ENCODE measurements at places on chromosomes 7 and 10.
A peak's percentile ranks its signal among the peaks of the same experiment; 100 is the strongest.

- DNase-seq: no peak
These were observed 548.9 kb upstream of the AUTS2 start for GRCh38 chr7:69049326-69049725.

- DNase-seq: peak; percentile 27
These were observed 62.8 kb downstream of the ZEB1 start for GRCh38 chr10:31381766-31382316.

- no peak for DNase-seq
These were observed 47.4 kb upstream of the CAMK2B start for GRCh38 chr7:44372560-44373417.

GRCh38 chr10:118444069-118444468 lies 101.9 kb upstream of the FAM204A start:
- DNase-seq: no peak

- no peak for DNase-seq
These were observed 7.1 kb upstream of the MUC3A start for GRCh38 chr7:100942045-100942774.

- no peak for DNase-seq
These were observed 81.2 kb upstream of the ITGB1 start for GRCh38 chr10:33039181-33039580.

- DNase-seq: no peak
These were observed 303.7 kb downstream of the EXOC4 start for GRCh38 chr7:133556553-133556952.

DNA sequence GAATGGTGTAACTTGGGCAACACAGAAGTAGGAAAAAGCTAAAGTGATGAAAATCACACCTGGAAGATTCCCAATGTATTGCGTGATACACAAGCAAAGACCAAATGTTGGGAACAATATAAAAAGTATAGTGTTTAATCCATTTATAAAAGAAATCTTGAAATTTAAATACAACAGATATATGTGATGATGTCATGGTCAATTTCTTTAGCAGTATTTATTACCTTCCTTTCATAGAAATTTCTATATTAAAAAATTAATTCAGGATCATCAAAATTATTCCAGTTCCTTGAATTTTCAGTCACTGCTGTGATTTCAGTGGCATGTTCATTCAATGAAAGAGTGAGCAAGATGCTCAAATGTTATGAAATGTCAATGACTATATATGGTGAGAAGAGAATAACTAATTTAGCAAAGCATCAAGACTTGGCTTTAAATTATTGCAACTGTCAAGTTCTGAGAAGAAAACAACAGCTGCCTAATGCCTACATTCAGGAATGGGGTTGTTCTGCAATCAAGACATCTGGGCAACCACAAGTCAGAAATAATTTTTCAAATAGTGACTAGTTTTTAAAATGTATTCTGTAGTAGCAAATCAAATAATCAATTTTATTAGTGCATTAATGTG lies 308.8 kb downstream of the SEMA3D start:
- DNase-seq: no peak

GRCh38 chr7:37815671-37816371 lies 32.6 kb upstream of the NME8 start:
- DNase-seq: peak; percentile 44

DNA sequence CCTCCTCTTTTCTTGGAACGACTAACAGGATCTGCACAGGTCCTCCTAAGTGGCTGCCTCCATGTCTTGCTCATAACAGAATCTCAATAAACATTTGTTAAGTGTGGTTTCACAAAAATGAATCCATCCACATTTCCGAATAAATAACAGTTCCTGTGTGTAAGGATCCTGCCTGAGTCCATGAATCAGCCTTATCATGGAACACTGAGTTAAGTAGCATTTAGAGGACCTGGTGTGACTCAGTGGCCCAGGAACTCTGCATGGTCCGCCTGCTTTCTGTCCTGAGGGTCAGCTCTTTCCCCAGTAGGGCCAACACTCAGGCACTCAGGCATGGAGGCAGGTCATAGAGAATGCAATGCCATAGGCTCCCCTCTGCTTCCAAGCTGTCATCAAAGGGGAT lies 15.8 kb upstream of the C10orf90 start:
- no peak for DNase-seq

DNA sequence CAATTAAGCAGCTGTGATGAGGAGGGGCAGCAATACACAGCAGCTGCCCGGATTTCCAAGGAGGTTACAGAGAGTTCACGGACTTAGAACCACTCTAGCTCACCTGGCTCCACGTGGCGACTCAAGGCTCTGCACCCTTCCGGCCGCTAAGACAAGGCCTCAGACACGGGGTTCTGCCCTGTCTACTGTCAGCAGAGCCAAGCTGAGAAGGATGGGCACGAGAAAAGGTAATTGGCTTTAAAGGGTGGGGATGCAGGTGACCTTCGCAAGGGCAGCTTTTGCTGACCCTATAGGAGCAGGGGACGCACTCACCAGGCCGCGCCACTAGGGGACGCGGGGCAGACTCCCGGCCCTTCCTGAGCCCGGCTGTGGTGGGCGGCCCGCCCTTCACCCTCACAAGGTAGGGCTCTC lies 152.4 kb downstream of the KIF20B start:
- DNase-seq: no peak

GRCh38 chr7:156545979-156546378 lies 94.6 kb upstream of the RNF32 start:
- DNase-seq: no peak

GRCh38 chr10:63464402-63465292 lies 1.1 kb downstream of the JMJD1C start:
- no peak for DNase-seq

DNA sequence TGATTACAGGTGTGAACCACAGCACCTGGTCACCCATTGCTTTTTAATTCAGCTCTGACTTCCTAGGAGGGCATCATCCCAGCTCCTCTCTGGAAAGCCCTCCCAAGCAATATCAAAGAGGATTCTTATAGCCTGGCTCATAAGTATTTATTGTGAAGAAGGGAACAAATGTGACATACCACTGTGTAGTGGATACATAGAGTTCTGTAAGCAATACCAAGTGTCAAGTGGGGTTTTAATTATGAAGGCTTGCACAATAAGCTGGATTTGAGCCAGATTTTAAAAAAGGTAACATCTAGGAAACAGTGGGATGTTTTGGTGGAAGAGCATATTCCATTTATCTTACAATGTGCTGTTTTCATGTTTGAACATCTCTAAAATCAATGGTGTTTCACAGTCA lies 19.0 kb upstream of the PRTFDC1 start:
- no peak for DNase-seq

- no peak for DNase-seq
These were observed 148.8 kb downstream of the MBL2 start for GRCh38 chr10:52623761-52624160.

DNA sequence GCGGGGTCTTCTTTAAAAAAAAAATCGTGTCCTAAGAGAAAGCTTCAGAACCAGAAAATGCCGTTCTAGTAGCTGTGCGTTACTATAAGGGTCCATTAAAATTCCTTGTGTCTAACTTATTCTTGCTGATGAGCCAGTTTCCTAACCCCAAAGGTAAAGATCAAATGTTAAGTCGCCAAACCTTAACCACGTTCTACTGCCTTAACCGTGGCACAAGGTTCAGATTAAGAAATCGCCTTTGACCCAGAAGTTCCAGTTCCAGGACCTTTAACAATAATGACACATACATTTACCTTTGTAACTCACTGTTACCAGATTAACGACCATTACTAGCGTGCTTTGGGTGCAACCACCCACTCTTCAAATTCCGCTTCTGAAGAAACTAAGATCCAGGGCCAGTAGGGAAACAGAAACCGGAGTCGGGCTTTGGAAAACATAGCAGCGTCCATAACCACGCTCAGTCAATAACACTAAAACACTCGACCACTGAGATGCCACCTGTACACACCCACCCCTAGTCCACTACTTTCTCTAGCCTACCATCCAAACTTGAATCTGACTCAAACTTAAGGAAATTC lies 620 bp downstream of the BET1 start:
- DNase-seq: no peak

- DNase-seq: no peak
These were observed 156.8 kb upstream of the FZD1 start for GRCh38 chr7:91107460-91107859.

DNA sequence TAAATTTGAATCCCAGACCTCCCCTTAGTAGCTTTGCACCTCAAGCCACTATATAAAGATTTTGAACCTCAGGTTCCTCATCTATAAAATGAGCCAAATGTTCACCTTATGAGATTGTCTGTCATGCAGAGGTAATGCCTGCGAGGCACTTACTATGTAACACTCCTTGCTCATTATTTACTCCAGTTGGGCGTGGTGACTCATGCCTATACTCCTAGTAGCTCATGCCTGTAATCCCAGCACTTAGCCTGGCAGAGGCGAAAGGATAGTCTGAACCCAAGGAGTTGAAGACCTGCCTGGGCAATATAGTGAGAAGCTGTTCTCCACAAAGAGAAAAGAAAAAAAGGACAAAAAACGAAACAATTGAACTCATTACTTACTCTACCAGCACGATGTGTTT lies 82.2 kb downstream of the MDFIC start:
- DNase-seq: no peak

GRCh38 chr10:6068422-6068821 lies 6.3 kb upstream of the IL2RA start:
- DNase-seq: no peak

- DNase-seq: no peak
These were observed 98.0 kb downstream of the NPSR1 start for GRCh38 chr7:34756025-34756437.

- no peak for DNase-seq
These were observed 2.5 kb downstream of the ACSL5 start for GRCh38 chr10:112376396-112376790.

DNA sequence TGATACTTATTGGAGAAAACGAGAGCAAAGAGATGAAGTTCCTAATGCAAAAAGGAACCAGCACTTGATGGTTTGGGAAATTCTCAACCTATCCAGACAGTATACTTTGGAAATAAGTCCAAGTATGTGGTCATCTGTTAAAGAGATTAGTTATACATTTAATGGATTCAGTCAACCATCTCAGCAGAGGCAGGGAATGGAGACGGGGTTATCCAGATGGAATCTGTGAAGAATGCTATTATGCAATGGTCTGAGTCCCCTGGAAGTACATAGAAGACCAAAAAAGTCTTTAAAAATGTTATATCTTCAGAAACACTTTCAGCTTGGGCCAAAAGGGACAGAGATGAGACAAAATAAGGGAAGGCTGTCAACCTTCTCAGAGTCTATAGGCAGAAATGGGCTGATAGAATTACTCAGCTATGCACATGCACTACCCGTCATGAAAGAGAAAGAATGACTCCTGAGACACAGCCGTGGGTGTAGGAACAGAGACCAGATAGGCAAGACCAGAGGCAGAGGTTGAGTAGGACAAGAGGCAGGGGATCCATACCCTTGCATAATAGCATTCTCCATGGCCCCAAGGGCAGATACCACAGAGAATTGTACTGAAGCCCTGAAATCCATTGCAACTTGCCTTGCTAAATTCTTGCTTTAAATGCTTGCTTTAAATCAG lies 738.8 kb upstream of the POT1 start:
- no peak for DNase-seq

DNA sequence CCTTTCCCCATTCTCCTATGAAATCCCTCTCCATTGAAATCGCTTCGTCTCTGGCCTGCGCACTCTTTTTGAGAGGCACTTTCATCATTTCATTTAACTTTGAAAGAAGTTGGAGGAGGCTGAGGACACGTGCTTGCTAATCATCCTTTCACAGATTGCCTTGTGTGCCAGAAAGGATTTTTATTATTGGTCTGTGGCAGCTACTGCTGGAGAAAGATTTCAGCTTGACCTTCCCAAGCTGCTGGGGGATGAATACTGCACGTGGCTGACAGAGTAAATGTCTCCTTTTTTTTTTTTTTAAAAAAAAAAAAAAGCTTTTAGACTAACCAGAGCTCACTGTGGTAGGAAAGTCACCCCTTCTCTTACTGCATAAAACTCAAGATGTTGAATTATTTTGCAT lies 44.2 kb upstream of the KCNIP2 start:
- no peak for DNase-seq

GRCh38 chr7:103068414-103069403 lies 5.9 kb downstream of the FBXL13 start:
- no peak for DNase-seq

- DNase-seq: no peak
These were observed 545 bp downstream of the GIGYF1 start for GRCh38 chr7:100693312-100694097.

GRCh38 chr7:99489235-99489634 lies 10.8 kb downstream of the ZNF394 start:
- DNase-seq: no peak

- no peak for DNase-seq
These were observed 974.2 kb upstream of the ZNF722 start for GRCh38 chr7:63024446-63024845.

GRCh38 chr10:20948686-20949327 lies 51.7 kb upstream of the NEBL start:
- DNase-seq: no peak

DNA sequence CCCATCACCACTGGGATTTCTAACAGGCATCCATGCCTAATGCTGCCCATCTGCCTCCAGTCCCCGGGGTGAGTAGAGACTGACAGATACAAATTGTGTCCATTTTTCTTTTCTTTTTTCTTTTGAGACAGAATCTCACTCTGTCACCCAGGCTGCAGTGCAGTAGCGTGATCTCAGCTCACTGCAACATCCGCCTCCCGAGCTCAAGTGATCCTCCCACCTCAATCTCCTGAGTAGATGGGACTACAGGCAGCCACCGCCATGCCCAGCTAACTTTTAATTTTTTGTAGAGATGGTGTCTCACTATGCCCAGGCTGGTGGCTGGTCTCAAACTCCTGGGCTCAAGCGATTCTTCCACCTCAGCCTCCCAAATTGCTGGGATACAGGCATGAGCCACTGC lies 7.6 kb upstream of the CPN1 start:
- no peak for DNase-seq

- no peak for DNase-seq
These were observed 246.7 kb downstream of the KLF6 start for GRCh38 chr10:3538291-3538655.

DNA sequence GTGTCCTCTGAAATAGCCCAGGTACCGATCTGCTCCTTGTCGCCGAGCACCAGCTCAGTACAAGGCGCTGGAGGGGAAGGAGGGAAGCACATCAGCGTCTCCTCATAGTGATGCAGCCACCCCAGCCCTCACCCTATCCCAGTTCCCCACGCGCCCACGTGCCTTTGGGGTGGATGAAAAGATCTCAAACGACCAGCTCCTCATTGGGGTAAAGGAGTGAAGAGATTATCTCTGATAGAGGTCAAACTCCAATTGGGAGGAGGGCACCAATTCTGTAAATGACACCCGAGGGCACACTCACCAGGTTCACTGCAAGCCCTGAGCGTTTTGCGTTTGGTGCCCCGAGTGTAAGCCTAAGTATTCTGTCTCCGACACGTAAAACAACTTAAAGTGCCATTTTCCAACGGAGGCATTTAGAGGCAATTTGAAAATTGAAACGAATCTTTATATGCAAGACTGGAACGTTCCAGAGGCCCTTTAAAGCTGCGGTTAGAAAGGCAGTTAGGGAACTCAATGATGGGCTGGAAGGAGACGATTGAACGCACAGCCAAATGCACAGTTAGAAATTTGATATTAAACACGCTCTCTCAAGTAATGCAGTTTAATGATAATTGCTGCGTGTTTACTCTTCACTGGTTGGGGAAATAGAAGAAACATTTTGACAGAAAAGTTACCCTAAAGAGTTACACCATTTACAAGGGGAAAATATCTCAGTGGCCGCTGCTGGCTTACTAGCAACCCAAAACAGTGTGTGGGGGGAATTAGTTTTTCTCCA lies 8.9 kb upstream of the EMX2 start:
- no peak for DNase-seq

GRCh38 chr10:92113911-92114600 lies 176.8 kb downstream of the CPEB3 start:
- no peak for DNase-seq
